Stimulated activated naive CD4-positive, alpha-beta T cell treated with Interleukin-2 at 50 U/mL for 16 hours (primary cell): ENCODE measurements at places on chromosomes 5 and 9.

DNA sequence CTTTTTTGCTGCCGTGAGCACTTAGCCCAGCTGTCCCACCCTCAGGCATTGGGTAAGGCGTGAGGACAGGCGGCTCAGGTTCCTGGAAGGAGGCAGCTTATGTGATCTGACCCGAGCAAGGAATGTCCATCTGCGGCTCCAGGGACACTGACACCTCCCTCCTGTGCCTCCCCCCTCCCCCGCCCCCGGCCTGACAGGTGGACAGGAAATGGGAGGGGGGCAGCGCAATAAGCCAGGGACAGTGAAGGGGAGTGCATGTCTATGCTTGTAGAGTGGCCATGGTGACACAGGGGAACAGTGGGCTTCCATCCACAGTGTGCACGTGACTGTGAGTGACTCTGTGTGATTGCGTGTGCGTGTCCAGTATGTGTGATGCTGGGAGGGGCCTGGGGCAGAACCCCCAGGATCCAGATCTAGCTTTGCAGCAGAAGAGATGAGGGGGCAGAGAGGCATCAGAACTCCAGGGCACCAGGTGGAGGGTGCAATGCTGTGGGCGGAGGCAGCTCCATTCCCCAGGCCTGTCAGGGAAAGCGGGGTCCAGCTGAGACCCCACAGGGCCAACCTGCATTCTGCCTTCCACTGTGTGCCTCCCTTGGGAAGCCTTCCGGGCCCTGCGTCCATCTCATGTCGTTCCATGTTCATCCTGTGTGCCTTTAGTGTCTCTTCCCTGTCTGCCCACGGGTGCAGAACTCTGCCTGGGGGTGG lies 30.5 kb downstream of the CNTFR start:
- no peak for DNase-seq

DNA sequence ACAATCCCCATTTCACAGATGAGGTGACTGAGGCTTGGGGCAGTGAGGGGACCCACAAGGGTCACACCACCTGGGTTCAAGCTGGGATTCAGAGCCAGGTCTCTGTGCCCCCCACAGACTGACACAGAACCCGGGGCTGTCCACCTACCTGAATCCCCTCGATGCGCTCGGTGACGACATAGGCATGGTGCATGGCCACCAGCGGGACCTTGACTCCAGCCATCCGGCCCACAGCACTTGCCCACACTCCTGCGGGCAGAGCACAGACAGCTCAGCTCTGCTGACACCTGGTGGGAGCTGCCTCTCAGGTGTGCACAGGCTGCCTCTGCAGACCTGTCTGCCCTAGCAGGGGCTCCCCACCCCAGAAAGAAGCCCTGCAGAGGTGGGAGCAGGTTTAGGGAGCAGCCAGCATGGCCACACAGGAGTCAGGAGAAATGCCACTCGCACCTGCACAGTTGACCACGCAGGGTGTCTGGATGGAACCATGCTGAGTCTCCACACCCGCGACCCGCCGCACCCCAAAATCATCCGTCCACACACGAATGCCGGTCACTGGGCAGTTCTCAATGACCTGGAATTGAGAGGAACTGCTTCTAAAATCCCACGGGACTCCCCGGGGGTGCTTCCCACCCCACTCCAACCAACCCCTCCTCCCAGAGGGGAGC lies 8.4 kb downstream of the SARDH start:
- no peak for DNase-seq

- no peak for DNase-seq
Measured at GRCh38 chr9:81825846-81826516, 102.2 kb upstream of the SPATA31D4 start.

- DNase-seq: no peak
Measured at GRCh38 chr5:78801413-78801812, 152.8 kb upstream of the LHFPL2 start.

GRCh38 chr9:8011974-8012373 lies 212.4 kb upstream of the DMAC1 start:
- no peak for DNase-seq

DNA sequence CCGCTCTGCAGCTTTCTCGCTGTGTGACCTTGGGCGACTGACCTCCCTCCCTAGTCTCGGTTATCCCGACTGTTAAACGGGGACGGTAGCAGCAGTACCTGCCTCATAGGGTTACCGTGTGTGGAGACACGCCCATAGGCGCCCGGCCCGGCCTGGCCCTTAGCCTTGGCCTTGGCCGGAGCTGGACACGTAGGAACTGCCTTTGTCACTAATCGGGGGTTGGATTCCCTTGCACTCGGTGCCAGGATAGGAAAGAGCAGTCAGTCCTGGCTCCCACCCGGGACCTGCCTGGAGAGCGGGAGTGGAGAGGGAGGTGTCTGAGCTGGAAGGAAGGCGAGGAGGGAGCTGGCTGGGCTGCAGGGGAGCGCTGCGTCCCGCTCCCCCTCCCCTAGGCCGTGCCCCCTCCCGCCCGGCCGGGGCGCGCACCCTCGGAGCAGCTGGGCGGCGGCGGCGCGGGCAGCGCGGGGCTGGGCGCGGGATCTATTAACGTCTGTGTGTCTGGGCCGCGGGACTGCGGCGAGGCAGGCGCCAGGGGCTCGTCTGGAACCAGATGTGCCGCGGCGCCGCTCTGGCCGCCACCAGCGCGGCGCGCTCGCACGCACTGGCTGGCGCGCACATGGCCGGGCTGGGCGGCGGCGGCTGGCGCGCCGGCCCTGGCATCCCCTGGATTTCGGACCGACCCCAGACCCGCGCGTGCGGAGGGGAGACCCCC lies 31.7 kb downstream of the PRRX2 start:
- no peak for DNase-seq

GRCh38 chr5:42840269-42840668 lies 28.6 kb upstream of the SELENOP start:
- no peak for DNase-seq

DNA sequence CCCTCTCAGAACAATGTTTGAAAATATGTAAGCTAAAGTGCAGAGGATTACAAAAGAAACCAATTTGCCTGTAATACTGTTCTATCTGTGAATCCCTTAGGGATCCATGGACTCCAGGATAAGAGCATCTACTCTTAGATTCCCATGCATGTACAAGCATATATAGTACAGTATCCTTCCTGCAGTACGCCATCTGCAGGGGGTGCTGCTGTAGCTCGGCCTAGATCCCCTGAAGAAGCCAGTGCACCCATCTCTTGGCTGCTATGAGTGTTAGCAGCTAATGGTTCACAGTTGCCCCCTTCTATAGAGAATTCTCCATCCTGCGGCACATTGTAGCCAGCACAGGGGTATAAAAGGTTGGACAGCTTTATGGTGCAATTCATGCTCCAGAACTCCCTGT lies 61.8 kb upstream of the SLC30A5 start:
- no peak for DNase-seq

DNA sequence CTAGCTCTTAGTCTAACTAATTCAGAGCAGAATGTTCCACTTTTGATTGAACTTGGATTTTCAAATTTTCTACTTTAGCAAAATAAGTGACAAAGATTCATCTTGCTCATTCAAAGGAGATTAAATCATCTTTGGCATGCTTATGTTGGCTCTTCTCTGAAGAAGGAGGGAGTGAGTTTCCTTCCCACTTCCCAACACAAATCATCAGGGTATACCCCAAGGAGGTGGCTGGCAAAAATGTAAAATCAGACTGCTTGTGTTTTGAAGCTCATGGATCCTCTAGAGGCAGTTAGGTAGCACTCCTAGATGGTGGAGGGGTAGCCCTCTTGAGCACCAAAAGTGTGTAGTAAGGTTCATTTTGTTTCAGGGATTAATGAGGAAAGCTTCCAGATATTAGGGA lies 343.1 kb downstream of the OSTF1 start:
- DNase-seq: no peak

DNA sequence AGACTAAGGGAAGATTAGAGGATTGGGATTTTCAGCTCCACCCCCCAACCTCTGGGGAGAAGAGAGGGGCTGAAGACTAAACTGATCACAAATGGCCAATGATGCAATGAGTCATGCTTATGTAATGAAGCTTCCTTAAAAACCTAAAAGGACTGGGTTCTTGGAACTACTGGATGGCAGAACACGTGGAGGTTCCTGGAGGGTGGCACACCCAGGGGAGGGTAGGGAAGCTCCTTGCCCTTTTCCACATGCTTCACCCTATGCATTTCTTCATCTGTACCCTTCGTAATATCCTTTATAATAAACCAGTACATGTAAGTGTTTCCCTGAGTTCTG lies 48.6 kb downstream of the ARHGEF28 start:
- DNase-seq: no peak

DNA sequence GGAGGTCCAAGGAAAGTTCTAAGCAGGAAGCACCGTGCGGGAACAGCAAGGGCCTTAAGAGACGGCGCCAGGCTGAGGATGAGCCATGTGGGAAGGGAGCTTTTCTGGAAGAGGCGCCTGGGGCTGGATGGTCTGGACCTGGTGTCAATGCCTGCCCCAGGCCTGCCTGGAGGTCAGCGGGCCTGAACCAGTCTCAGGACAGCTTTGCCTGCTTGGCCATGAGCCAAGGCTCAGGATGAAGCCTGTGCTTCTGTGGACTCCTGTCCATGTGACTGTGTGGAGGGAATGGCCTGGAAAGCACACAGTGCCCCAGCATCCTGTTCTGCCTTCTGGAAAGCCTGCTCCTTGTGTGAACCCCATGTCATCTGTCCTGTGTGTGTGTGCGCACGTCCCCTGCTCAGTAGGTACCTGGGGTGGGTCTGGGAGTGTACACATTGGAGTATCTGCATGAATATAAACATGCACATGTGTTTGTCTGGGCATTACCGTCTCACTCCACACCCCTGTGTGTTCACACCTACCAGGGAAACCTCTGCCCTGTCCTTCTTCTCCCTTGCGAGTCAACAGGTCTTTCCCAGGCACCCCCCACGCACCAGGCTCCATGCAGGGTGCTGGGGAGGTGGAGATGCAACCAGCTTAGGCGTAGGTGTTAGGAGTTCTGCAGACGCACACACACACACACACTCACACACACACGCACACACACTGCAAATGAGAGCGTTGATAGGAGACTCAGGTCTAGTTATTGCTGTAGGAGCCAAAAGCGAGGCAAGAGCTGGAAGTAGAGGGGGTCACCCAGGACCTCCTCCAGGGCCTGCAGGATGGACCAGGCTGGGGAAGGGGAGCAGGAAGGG lies 24.8 kb downstream of the DAB2IP start:
- DNase-seq: no peak

GRCh38 chr5:142743592-142744441 lies 26.4 kb upstream of the ARHGAP26 start:
- no peak for DNase-seq

DNA sequence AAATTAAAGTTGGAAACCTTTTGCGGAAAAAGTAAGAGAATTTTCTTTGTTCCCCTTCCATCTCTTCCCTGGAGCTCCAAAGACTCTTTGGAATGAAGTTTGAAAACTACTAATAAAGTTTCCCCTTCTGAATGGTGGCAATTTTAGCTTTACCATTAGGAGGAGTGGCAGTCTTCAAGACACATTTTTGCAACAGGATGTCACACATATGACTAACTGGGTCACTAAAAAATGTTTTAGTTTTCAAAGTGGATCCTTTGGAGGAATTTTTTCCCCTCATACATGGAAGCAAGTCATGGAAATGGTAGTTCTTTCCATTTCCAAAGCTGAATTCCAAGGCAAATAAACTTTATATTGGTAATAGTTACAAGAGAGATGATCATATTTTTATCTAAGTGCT lies 15.6 kb downstream of the FBXO4 start:
- no peak for DNase-seq

DNA sequence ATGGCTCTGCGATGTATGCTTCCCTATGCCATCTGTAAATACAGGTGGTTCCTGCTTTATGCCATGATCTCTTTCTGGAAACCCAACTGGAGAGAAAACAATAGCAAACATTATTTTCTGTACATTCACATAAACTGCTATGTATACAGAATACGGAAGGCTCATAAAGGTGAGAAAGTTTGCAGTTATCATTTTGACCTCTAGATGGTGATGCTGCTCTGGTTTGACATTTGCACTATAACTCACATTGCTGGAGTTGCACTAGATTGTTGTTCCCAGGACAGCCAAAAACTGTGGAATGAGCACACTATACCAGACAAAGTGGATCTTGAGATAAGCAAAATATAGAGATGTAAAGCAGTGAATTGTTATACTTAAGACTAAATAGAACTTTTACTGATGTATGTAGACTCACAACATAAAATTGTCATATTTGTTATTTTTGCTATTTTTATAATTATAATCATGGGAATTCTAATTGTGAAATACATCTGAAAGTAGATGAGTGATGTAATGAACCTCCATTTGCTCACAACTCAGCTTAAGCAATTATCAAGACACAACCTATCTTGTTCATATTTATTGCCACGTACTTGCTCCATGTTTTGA lies 246.5 kb downstream of the PTPRD start:
- DNase-seq: no peak

GRCh38 chr5:151018846-151019245 lies 1.5 kb upstream of the GPX3 start:
- no peak for DNase-seq

DNA sequence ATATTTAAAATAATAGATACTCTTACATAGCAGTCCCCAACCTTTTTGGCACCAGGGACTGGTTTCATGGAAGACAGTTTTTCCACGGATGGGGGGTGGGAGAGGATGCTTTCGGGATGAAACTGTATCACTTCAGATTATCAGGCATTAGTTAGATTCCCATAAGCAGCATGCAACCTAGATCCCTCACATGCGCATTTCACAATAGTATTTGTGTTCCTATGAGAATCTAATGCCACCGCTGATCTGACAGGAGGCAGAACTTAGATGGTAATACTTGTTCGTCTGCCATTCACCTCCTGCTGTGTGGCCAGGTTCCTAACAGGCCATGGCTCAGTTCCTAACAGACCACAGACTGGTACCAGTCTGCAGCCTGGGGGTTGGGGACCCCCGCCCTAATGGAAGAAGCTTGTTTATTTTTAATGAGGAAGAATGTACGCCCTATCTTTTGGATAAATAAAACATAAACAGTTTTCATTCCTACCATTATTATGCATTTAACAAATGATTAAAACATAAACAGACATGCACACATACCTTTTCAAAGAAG lies 187.7 kb downstream of the ZSWIM6 start:
- no peak for DNase-seq

- no peak for DNase-seq
Measured at GRCh38 chr5:65113771-65114170, 345.0 kb downstream of the CWC27 start.

GRCh38 chr9:10674586-10674985 lies 61.8 kb upstream of the PTPRD start:
- DNase-seq: no peak

- peak; percentile 56 for DNase-seq
Measured at GRCh38 chr5:176541338-176542134, 4.3 kb upstream of the RNF44 start.

GRCh38 chr9:90169490-90169889 lies 473.1 kb downstream of the DIRAS2 start:
- DNase-seq: no peak

GRCh38 chr5:37776826-37777225 lies 63.0 kb downstream of the GDNF start:
- DNase-seq: no peak

DNA sequence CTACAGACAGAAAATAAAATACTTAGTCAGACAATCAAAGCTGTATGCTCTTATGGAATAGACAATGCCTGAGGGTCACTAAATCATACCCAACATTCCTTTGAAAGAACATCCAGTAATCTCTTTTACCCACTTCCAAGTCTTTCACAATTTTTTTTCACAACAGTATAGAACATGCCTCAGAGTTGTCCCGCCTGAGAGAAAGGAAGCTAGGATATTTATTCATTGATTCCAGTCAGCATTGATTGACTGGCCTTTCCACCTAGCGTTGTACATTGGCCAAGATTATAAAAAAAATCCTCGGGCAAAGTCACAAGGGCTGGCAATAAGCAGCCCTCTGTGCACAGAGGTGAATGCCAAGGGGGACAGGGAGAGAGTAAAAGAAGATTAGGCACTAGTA lies 318.1 kb upstream of the PIK3R1 start:
- no peak for DNase-seq
